ENCODE measurements at places on chromosomes 16 and 17.

- DNase-seq, result no peak
Measured at GRCh38 chr16:65876624-65877023, 489.9 kb upstream of the CDH5 start.

DNA sequence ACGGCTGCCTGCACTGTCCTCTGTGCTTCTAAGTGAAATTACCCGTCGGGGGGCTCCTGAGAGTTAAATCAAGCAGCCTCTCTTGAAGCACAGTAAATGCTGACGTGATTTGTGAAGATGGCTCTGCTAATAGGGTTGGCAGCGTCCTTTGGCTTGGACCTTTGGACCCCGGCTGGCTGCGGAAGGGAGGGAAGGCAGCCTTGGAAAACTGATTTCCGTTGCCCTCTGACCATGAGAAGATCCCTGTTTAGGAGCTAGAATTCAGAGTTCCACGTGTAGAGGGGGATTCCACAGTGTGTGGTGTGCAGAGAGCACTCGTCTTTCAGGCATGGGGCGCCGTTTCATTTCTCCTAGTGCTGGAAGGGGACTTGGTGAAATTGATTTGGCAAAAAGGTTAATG, 640.8 kb downstream of the WWOX start:
- DNase-seq, result no peak

- DNase-seq, result no peak
Measured at GRCh38 chr17:80859002-80859941, 132.4 kb upstream of the CHMP6 start.

- DNase-seq, result no peak
Measured at GRCh38 chr16:26530584-26531289, 536.0 kb upstream of the C16orf82 start.

- DNase-seq, result no peak
Measured at GRCh38 chr16:7161891-7162290, 170.8 kb upstream of the RBFOX1 start.

DNA sequence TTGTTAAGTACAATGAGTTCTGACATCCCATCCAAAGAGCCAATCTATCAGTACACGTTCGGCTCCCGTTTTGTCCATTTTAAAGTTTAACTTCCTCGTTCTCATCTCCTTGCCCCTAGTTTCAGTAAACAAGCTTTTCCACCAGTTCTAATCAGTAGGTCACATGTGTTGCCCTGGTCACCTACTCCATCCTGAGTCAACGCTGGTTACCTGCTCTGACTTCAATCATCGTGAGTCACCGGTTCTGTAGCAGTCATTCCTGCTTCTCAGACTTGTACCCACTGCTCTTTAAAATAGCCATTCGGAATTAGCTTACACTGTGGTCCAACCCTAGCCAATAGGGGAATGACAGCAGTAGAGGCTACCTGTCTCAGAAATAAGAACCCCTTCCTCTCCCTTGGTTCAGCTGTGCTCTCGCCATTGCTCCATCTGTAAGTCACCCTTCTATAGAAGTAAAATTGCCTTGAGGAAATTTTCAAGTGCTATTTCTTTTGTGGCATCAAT, 191.0 kb downstream of the CPPED1 start:
- no peak for DNase-seq

DNA sequence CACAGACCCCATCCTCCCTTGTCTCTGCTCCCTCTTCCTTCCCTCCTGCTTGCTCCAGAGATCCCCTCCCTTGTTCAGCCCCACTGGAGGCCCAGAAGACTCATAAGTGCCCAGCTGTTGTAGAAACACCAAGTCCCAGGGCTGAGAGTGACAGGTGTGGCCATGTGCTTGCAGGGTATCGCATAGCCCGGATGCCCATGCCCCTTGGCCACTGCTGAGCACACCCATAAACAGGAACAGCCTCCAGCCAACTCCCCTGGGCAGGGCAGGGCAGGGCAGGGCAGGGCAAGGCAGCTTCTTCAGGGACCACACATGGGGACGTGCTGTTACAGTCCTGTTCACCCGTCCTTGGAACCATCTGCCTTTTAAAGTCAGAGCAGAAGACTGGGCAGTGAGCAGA, 2.0 kb downstream of the CACNG1 start:
- peak; percentile 74 for DNase-seq

GRCh38 chr17:39351508-39351907, 49.9 kb downstream of the FBXL20 start:
- DNase-seq, result no peak

DNA sequence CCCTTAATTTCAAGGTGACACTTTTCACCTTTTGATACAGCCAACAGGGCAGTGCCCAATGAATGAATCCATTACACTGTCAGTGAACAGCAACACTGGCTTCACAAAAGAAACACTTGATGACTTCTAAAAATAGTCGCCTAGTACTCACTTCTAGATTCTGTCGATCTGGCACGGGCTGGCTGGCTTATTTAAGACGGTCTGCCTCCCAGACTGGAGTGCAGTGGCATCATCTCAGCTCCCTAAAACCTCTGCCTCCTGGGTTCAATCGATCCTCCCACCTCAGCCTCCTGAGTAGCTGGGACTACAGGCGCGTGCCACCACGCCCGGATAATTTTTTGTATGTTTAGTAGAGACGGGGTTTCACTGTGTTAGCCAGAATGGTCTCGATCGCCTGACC, 1.9 kb downstream of the NDUFAB1 start:
- DNase-seq, result no peak

- no peak for DNase-seq
Measured at GRCh38 chr16:1656808-1657617, 21.1 kb upstream of the JPT2 start.

GRCh38 chr17:74085434-74085833, 118.0 kb upstream of the RPL38 start:
- DNase-seq, result peak; percentile 28

DNA sequence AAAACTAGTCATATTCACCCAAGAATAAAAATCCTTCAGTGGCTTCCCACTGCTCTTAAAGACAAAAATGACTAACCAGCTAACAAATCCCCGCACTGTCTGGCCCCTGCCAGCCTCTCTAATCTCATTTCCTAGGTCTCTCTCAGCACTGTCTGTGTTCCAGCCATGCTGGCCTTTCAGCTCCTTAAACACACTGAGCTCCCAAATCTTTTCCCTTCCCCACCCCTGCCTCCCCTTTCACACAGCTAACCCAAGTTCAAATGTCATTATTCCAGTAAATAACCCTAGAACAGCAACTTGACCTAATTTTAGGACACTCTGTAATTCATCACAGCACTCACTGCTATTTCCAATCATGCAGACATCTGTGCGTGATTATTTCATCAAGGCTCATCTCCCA, 7.8 kb downstream of the SHCBP1 start:
- no peak for DNase-seq

GRCh38 chr16:10609402-10609774, 29.0 kb upstream of the EMP2 start:
- DNase-seq, result no peak

DNA sequence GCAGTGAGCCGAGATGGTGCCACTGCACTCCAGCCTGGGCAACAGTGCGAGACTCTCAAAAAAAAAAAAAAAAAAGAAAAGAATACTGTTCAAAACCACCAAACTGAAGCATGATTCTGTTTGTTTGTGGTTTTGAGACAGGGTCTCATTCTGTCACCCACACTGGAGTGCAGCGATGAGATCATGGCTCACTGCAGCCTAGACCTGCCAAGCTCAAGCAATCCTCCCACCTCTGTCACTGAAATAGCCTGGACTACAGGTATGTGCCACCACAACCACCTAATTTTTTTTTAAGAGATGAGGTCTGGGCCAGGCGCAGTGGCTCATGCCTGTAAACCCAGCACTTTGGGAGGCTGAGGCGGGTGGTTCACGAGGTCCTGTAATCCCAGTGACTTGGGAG, 4.3 kb downstream of the SUMO2 start:
- no peak for DNase-seq

GRCh38 chr17:1638624-1639300, 6.8 kb downstream of the SCARF1 start:
- DNase-seq, result no peak

GRCh38 chr16:77677129-77677528, 45.2 kb upstream of the NUDT7 start:
- DNase-seq, result no peak

GRCh38 chr17:54944796-54945195, 23.7 kb downstream of the COX11 start:
- peak; percentile 73 for DNase-seq

DNA sequence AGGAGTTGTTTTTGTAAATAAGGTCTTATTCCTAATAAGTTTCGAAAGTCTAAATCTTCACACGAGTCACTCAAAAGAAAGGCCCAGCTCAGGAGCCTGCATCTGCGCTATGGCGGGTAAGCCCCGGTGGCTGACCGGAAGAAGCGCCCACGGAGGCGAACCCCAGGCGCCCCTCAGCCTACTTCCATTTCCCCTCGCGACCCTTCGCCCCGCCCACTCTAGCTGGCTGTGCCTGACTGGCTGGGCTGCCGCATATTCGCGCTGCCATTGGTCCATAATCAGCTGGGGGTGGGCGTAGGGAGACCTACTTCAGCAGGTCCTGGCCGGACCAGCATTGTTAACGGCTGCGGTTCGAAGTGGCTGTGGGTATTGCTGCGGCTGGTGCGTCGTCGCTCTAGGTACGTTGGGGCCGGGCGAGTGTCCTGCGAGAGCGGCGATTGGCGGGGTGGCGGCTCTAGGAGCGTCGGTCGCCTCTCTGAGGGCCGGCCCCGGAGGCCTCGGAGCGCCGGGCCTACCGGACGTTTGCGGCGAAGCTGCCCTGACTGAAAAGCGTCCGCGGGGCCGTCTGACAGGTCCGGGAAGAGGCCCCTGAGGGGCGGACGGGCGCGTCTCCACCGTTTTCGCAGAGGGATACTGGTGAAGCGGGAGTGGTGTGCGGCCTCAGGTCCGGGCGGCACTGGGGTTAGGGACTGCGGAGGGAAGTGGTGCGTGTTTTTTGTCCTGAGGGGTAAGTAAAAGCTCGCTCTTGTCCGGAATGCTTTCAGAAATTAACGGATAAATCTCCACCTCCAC, at the start of gene ATF7IP2:
Gene ATF7IP2, plus strand, starts transcription at position 337 of the 792 bp plus-strand sequence. CDS start 44,560 bp downstream, outside the sequence.
- no peak for DNase-seq

GRCh38 chr16:5460701-5461100, 363.1 kb upstream of the EEF2KMT start:
- no peak for DNase-seq

DNA sequence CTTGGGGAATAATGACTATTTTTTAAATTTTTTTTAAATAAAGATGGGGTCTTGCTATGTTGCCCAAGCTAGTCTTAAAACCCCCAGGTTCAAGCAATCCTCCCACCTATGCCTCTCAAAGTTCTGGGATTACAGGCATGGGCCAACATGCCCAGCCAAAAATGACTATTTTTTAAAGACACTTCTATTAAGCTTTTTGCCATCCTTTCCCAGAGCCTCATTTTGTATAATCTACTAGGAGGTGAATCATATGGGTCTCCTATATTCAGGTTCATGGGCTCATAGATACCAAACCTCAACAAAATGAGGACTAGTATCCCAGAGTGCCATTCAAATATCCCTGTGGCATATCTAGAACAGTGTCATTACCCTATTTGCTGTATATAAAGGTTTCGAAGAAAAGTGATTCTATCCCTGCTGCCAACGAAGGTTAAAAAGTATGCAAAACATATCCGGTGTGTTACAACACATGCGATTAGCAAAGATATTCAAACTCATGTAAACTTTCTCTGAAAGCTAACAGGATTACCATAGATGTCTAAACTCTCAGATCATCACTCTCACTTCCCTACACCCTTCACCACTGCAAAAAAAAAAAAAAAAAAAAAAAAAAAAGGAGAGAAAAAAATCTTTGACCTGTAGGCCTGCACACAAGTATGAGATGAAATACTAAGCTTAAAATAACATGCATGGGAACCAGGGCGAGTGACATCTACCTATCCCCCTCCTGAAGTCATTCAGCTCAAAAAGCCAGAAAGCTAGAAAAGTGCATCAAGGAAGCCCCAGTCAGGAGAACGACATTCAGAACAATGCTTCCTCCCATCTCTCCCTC, 23.5 kb downstream of the XPO6 start:
- no peak for DNase-seq
